Motor neuron (in vitro differentiated cells): ENCODE measurements at places on chromosomes 12 and 14.

DNA sequence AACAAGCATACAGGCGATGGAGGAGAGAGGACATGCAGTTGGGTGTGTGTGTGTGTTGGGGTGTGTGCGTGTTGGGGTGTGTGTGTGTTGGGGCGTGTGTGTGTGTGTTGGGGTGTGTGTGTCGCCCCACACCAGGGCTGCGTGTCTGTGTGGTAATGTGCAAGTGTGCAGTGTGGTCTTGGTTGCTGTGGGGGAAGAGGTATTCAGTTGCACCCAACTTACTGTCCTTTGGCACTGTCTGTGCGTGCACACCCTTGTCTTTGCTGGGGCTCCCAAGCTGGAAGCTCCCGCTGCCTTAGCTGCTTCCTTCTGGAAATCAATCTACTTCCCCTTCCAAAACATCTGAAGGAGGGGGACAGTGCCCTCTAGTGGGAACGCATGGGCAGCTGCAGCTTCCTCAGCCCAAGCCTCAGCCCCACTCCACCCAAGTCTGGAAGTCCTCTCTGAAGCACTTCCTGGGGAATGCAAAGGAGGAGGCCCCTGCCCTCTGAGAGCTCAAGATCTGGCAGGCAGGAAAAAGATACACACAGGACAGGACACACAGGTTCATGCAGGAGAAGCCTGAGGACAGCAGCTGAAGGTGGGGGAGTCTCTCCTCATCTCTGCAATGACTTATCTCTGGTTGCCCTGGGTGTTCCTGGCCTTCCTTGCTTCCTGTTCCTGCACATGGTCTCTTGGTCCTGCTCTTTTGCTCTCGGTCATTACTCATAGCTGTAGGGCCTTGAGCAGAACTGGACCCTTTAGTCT, 13.1 kb downstream of the ASIC1 start:
- peak; percentile 83 for ATAC-seq

- peak; percentile 16 for ATAC-seq
Observed at GRCh38 chr12:123886258-123886657, 86.4 kb downstream of the CCDC92 start.

GRCh38 chr12:93407054-93407962, 29.6 kb downstream of the NUDT4 start:
- no peak for ATAC-seq

- no peak for ATAC-seq
Observed at GRCh38 chr12:51592034-51592705, 1.1 kb downstream of the SCN8A start.

- no peak for ATAC-seq
Observed at GRCh38 chr12:113237748-113238147, 16.5 kb downstream of the TPCN1 start.

GRCh38 chr12:15526033-15526432, 203.7 kb downstream of the PTPRO start:
- no peak for ATAC-seq

- no peak for ATAC-seq
Observed at GRCh38 chr14:31139301-31139847, 68.2 kb downstream of the HECTD1 start.

- ATAC-seq, result no peak
Observed at GRCh38 chr12:130754234-130754901, 38.3 kb upstream of the RIMBP2 start.

DNA sequence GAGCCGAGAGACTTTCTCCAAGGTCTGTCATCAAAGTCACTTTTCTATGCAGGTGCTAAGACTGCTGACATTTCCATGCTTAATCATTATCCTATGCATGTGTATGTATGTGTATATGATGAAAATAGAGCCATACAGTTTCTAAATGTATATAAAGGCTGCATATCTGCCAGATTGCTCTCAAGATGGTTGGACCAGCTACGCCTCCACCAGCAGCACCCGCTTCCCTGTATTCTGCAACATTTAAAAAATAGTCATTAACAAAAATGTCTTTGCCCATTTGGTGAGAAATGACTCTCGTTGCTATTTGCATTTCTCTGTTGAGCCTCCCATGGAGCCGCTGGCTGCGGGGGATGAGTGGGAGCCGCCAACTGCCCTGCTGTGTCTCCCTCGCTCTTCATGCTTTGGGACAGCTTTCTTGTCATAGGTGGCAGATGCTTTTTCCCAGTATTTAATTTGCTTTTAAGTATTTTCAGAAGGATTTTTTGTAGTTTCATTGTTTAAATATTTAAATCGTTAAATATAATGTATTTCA, 54.7 kb downstream of the DYNC1H1 start:
- ATAC-seq, result no peak

DNA sequence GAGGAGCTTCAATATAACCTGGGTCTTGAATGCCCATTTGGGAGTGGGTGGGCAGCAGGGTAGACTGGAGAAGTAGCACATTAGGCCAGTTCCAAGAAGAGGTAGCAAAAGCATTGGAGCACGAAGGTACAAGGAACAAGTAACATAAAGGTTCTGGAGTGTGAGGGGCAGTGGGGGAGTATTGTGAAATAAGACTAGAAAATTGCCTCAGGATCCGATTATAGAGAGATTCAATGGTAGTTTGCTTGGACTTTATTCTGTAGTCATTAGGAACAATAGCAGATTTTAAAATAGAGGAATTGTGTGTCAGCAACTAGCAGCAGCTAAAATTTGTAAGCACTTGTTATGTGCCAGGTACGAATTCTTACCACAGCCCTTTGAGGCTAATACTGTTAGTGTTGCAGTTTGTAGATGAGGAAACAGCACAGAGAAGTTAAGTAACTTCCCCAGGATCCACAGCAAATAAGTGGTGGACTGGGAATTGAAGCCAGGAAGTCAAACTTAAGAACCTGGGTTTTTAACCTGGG, 61.8 kb downstream of the PPFIBP1 start:
- ATAC-seq, result no peak

DNA sequence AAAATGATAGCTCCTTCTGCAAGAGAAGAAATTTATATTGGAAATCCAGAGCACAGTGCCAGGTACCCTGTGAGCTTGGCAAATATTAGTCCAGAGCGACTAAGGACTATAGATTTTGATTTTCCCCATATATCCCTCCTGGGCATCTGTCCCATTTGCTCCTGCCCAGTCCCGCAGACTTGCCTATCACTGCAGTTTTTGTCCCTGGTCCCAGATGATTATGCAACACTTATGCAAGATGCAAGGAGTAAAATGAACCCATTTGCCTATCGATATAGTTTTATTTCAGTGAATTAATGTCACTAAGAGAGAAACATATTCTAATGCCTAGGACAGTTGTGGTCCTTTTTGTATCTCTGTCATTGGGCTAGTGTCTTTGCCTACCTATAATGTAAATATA, 215.9 kb upstream of the BMP4 start:
- ATAC-seq, result no peak

DNA sequence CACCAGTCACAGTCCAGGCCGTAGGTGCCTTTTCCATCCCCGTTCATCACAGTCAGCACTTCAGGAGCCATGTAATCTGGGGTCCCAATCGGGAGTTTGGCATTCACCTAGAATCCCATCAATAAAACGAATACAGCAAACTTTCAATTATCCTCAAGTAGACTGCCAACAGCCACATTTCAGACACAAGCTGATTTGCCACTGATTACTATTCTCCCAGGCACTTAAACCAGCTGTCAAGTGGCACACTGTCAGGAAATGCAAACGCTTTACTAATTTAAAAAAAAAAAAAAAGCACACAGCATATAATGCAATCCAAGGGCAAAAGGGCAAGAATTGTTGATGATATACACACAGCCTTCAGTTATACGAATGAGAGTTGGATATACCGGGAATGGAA, 51.9 kb downstream of the CIT start:
- ATAC-seq, result no peak

- peak; percentile 91 for ATAC-seq
Observed at GRCh38 chr12:60123557-60123956, 527.7 kb downstream of the SLC16A7 start.

DNA sequence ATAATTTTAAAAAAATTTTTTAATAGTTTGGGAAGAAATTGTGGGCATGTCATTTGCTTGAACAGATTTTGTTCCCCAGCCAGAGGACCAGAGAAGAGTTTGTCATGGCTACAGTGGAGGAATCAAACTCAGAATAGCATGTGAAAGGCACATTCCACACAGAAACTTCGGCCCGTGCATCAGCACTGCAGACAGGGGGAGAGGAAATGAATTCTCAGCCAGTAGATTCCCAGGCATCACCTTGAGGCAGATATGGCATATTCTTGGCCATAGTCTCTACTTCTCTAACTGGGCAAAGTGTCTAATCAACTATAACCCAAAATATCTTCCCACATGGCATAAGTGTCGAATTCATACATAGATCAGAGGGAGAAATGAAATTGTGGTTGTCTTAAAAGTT, 153.3 kb downstream of the PRKCH start:
- no peak for ATAC-seq

DNA sequence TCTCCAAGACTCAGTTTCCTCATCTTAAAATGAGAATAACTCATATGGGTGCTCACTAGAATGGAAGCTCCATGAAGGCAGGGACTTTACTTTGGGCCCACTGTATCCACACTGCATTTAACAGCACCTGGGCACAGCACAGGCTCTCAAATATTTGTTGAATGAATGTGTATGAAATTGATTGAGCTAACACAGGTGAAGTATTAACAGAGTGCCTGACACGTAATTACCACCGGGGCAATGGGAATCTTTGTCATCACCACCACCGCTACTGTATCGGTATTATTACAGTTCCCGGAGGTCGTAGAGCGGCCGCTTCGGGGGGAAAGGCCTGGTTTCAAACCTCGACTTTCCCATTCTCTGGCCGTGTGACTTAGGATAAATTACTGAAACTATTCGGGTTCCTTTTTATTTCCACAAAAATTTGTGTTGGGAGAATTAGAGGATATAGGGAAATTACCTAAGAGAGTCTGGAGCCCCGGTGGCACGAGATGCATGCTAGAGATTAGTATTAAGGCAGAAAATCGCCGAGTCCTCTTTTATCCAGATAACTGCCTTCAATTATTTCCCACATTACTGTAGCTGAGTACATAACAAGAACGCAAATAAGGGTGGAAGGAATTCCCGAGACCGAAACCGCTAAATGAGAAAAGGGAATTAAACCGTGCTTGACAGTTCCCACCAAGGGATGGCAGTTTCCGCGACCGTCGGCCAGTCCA, 1.0 kb upstream of the RIC8B start:
- ATAC-seq, result no peak

- ATAC-seq, result no peak
Observed at GRCh38 chr12:89386138-89386537, 33.8 kb upstream of the DUSP6 start.

- no peak for ATAC-seq
Observed at GRCh38 chr14:98187281-98187680, 1084.7 kb downstream of the BCL11B start.

GRCh38 chr12:114670291-114670980, 13.5 kb downstream of the TBX3 start:
- no peak for ATAC-seq

DNA sequence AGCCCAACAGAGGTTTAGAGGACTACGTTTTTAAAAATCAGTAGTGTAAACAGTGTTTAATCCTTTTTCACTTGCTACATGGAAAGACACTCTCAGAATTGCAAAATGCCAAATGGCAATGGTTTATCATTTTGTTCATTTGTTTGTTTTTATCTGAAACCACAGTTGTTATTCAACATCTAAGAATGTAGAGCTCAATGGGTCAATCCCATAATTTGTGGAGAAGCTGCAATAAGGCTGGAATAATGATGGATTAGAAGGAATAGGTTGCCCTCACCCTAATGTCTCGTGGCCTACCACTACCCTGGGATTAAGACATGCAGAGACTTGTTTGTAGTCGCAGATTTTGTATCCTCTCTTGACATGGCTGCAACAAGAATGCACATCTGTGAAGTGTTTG, 115.7 kb downstream of the LLPH start:
- ATAC-seq, result no peak

DNA sequence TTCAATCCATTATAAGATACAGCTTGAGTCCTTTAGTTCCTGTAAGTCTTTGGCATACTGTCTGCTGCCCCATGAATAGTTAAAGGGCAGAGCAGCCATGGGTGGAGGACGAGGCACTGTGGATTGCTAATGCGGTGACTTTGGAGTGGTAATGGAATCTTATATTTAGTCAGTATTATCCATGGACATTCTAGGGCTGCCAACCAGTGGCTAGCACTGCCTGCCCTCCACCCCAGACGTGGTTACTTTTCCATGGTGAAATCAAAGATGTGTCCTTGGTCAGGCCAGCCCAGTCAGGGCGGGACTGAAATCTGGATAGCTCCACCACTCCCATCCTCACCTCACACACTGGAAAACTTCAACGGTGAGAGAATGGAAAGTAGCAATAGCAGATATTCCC, 2.3 kb downstream of the TTC9 start:
- no peak for ATAC-seq

DNA sequence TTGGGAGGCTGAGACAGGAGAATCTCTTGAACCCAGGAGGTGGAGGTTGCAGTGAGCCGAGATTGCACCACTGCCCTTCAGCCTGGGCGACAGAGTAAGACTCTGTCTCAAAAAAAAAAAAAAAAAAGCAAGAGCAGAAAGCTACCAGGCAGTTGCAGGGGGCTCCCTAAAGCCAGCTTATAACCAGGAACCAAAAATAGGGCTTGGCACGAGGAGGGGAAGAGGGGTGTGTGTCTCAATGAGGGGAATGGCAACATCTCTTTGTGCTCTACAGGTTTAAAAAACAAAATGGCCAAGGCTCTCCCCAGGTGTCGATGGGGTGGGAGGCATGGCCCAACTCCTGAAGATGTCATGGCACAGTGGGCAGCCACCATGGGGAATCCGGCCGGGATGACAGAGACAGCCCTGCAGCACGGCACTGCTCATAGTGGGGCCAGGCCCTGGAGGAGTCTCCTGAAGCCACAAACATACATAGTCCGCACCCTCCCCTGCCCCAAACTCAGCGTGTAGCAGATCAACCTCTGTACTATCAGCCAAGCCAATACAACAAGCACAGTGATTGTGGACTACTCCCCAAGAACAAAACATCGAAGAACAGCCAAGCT, 16.0 kb upstream of the EIF5 start:
- ATAC-seq, result no peak

DNA sequence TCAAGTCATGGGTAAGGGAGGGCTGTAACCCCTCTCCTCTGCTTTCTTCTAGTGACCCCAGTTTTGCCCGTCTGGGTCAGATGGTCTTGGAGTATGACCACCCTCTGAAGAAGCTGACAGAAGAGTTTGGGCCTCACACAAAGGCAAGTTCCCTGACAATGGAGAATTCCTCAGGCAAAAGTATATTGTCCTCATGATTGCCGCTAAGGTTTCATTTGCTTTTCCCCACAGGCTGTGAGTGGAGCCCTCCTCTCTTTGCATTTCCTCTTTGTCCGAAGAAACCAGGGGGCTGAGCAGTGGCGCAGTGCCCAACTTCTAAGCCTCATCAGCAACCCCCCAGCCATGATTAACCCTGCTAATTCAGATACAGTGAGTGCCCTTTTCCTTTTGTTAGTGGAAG, 12.1 kb downstream of the NCKAP1L start:
- no peak for ATAC-seq

- no peak for ATAC-seq
Observed at GRCh38 chr14:96660667-96661066, 136.5 kb upstream of the VRK1 start.

GRCh38 chr14:77126461-77126990, 15.1 kb downstream of the ZDHHC22 start:
- ATAC-seq, result no peak

- ATAC-seq, result no peak
Observed at GRCh38 chr12:124949779-124950728, 35.6 kb upstream of the UBC start.
